ENCODE measurements at places on chromosomes 2 and 18. TPM values are rescaled to one million over a fixed set of nuclear protein-coding genes. Genes with fewer than 3 reads are reported as not detected.

Gene HADHB
- total RNA-seq = 104 TPM

Gene LOXL3
- total RNA-seq = 0.34 TPM

Gene APOB
- not detected for total RNA-seq

Gene TTN
- under 0.01 TPM for total RNA-seq

Gene OTX1
- 4.7 TPM for total RNA-seq

Gene CIB4
- total RNA-seq = 0.34 TPM

Gene NEB
- 0.12 TPM for total RNA-seq

Gene PPP4R3B
- 30.3 TPM for total RNA-seq

Gene COL3A1
- total RNA-seq = 0.27 TPM
